8988T (cell line): ENCODE measurements at places on chromosomes 7 and 10.

DNA sequence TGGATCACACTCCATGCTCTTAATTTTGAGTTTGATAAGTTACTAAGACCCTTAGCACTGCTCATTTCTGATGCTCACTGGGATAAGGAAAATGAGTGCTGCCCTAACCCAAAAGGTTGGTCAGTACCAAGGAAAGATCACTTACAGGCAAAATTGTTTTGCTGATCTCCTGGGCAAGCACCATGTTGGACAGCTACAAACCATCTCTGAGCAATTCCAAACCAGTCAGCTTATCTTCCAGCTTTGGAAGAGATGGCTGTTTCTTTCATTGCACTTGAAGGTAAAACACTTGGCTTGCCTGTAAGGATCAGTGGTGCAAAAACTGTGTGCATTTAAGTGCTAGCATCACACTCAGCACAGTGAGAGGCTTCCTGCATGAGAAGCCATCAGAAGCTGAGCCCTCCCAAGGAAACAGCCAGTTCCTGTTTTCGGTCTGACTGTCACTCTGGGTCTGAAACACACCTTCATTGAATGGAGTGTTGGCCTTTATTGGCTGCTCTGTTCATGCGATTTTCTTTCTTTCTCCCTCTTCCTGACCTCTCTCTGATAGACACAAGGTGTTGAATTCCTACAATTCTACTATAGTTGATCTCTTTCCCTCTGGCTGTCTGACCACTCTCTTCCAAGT is 126.4 kb upstream of the GHITM start:
- no peak for DNase-seq

DNA sequence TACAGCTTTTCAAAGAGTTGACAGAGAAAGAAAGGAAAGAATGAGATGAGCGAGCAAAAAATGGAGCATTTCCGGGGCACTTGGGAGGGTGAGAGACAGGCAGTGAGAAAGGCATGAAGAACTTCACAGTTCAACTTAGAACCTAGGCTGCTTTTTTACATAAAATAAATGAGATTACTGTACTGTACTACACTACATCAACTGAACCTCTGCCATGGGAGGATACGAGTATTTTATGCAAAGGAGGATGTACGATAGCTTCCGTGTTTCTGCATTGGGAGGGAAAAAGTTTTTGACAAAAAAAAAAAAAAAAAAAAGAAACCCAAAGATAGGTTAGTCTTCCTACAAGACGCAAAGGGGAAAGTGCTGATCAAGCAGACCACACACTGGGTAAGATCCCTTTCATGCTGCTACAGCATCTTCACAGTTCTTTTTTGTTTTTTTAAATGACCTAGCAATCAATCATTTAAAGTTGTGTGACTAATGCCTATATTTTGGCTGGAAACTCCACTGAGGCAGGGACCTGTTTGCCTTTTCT is 88.0 kb downstream of the RAPGEF5 start:
- no peak for DNase-seq

- DNase-seq = peak; percentile 48
These were observed at the start of the genes ARMC10 and FBXL13 for GRCh38 chr7:103074519-103075336. TSS of gene ARMC10 (plus strand) at chr7:103075140. CDS start at chr7:103075273, 133 bp downstream. TSS of gene FBXL13 (minus strand) at chr7:103074796.

- no peak for DNase-seq
These were observed 63.0 kb upstream of the CYP26C1 start for GRCh38 chr10:92997620-92998019.

DNA sequence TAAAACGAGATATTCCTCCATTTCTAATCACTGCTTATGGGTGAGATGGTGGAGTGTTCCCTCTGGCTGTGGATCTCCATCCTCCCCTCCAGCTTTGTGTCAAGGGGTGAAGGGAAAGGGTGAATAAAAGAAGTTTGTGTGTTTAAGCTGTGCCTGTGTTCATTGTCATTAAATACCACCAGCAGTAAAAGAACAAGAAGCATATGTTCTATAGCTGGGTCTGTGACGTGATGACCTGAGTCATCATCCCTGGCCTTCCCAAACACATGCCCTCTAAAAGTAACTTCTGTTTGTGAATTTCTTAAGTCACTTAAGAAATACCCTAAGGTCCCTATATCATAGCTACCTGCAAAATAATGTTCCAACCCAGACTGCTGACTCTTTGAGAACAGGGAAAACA is 104.9 kb downstream of the PPP1R17 start:
- no peak for DNase-seq

- no peak for DNase-seq
These were observed 8.7 kb upstream of the BHLHA15 start for GRCh38 chr7:98202367-98203195.

GRCh38 chr7:40833888-40834234 is 699.1 kb downstream of the SUGCT start:
- no peak for DNase-seq
